ENCODE measurements at places on chromosomes 4 and X.

DNA sequence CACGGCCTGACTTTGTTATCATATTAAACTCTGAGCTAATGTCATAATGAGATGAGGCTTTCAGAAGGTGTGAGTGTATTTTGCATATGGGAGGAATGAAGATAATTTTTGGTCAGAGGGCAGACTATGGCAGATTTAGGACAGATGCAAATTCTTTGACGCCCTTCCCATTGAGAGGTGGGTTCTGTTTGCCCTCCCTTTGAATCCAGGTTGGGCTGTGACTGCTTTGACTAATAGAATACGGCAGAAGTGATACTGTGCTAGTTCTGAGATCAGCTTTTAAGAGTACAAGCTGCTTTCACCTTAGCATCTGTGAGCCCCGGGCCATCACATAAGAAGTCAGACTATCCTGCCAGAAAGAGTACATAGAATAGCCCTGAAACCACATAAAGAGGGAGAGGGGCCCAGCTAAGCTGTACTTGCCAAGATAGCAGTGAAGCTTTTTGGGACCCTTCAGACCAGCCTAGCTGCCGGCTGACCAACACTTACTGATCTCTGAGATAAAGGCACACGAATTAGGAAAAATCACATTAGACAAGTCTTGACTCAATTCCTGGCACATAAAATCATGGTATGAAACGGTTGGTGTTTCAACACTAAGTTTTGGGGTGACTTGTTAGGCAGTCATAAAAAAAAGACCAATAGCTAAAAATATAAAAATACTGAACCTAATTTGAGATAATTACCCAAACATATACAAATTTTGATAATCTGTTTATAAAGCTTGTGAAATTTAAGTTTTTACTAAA is 166.7 kb upstream of the SH3RF1 start:
- DNase-seq = no peak

DNA sequence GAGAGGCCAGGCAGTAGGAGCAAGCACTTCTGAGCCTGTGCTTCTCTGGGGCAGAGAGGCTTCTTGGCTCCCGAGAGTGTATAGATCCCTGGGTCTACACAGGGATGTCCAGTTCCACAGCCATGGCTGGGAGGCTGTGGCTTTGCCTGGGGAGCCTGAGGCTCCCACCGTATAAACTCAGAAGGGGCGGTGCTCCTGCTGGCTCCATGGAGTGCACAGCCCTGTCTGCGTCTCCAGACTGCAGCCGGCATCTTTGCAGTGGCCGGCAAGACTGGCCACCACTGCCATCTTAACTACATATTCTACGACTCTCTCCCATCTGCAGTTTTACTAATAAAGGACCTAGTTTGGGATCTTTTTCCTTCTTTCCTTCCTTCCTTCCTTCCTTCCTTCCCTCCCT is 1253.8 kb downstream of the C4orf33 start:
- no peak for DNase-seq

DNA sequence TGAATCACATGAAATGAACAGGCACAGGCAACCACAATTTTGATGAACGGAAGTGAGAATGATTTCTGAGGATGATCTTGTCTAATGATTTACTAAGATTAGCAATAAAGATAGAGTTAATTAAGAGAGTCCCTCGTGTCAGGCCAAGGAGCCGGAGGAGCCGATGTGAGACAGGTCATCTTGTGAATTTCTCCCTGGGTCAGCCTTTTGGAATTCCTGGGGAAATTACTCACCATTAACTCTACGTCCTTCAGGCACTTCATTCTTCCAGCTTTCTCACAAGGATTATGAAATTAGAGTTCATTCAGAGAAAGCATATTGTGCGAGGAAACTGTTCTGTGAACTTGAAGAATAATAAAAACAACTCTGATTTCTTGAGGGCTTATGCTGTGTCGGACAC is 86.7 kb downstream of the PSAPL1 start:
- no peak for DNase-seq

GRCh38 chr4:52243367-52243766 is 192.3 kb downstream of the SPATA18 start:
- DNase-seq = no peak

- no peak for DNase-seq
Measured at GRCh38 chr4:76874176-76874575, 23.8 kb downstream of the SOWAHB start.

DNA sequence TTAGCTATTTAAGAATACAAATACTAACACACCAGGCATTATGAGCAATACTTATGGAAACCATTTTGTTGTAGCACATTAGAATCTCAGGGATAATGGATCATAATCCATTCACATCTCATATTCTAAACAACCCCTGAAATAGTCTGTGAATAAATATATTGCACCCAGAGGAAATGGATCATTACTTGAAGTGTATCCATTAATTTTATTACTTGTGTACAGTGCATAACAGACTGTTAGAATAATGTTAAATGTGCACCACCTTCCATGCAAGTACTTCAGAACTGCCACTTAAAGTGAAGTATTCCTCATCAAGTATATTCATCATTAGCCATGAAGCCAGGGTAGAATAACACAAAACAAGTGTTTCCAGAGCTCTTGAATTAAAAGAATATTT is 715.5 kb downstream of the DMD start:
- no peak for DNase-seq

DNA sequence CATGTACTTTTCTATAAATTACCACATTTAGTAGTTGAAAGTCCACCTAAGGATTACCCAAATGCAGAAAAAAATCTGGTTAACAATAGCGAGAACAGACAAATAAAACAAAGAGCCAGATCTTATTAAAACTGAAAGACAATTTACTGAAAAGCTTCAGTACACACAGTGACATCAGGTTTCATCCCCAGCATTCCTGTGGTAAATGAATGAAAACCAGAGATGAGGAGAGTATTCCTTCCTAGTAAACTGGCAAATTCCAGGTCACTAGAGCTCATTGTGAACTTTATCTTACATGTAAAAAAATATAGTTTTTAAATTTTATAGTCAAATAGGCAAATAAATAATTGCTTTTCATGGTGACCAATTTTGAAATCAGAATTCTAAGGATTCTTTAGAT is 1290.5 kb downstream of the ADGRL3 start:
- no peak for DNase-seq

DNA sequence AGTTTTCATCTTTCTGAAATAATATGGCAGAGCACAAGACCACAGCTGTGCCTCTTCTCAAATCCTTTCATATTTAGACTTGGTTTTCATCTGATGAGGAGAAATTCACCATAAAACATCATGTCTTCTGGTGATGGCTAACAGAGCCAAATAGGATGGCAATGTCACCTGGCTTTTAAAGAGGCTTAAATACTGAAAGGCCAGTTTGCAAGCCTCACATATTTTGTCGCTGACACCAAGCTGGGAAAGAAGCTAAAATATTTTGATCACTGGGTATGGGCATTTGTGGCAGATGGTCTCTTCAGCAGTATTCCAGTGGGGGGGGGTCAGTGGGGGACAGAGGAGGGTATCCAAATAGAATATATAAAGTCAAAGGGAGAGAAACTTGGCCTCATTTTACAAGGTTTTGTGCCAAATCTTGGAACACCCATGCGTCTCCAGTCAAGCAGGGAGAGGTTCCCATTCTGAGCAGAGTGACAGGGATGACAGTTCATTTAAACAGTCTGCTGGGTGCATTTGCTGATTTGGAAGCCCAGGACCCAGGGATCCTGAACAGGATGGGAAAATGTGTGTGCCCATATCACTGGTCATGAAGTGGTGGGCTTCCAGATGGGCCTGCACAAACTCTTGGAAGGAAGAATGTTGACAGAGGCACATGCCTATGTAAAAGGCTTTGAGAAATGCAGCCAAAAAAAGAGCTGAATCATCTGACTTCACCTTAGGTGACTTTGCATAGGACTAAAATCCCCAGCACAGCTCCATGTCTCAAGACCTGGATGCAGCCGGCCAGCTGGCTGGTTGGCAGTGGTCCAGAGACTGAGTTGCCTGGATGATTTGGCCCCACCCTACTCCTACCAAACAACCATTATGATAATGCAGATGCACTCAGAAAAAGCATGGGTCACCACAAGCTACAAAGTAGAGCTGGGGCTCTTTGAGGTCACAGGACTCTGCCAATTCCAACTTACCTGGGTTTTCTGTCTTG is 484.4 kb upstream of the NR3C2 start:
- no peak for DNase-seq

GRCh38 chr4:30191902-30192301 is 528.3 kb upstream of the PCDH7 start:
- no peak for DNase-seq

DNA sequence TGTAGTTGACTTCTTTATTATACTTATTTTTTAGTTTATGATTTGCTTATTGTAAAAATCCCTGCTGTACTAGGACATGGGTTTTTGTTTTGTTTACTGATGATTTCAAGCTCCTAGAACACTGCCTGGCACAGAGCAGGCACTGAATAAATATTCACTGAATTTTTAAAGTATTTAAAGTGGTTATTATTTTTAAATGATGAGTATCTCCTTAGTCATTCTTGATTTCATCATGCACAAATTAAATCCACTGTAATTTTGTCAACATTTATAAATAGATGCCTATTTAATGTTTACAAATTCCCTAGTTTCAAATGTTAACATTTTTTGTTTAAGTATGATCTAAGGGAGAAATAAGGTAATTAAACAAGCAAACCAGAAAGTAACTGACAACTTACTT is 367.9 kb upstream of the SLIT2 start:
- DNase-seq = no peak

DNA sequence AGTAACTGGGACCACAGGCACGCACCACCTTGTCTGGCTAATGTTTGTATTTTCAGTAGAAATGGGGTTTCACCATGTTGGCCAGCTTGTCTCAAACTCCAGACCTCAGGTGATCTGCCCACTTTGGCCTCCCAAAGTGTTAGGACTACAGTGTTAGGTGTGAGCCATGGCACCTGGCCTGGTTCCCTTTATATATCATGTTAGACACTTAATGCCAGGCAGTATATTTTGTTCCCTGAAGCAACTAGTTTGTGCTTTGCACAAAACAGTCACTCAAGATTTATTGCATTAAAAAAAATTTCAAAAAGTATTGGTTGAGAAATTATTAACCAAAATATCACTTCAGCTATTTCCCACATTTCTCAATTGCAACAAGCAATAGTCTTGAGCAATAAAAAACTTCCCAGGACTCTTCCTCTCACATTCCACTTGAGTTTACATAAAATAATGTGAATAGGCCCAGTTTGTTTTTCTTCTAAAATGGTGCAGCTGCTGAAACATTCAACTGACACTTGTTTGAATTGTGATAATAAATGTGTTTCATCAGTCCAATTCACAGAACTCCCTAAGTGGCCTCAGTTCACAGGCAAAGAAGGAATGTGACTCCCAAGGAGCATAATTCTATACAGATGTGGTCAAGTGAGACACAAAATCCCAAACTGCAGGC is 22.7 kb downstream of the CXCL1 start:
- no peak for DNase-seq

GRCh38 chr4:40180356-40180755 is 16.5 kb upstream of the RHOH start:
- no peak for DNase-seq
